ENCODE measurements at places on chromosomes 4 and X.

- DNase-seq = no peak
These were observed 64.9 kb downstream of the KLHL4 start for GRCh38 chrX:87582453-87582852.

DNA sequence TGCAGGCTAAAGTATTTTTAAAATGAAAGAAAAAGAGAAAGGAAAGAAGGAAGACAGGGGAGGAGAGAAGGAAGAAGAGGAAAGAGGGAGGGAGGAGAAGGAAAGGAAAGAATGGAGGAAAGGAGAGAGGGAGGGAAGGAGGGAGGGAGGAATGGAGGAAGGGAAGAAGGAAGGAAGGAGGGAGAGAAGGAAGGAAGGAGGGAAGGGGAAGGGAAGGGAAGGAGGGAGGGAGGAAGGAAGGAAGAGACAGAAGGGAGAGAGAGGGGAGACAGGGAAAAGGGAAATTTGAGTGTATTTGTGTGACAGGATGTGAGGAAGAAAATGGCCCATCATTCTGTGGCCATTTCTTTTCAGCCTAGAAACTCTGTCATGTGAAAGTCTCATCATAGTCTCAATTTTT lies 14.9 kb upstream of the PLAC1 start:
- DNase-seq = no peak

DNA sequence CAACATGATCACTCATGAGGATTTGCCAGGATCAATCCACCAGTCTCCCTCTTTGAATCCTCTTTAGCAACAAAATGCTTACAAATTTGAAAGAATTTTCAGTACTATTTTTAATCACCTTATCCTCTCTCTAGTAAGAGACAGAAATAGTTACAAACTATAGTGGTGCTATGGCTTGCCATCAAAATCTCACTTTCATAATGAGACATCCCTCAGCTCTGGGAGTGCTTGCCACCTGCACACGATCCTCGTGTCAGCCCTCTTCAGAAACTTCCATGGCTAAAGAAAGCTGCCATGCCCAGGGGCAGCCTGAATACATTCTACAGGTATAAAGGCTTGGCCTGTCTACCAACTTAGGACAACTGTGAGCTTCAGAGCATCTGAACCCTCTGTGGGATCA lies 5.1 kb upstream of the DHX15 start:
- DNase-seq = no peak

- peak; percentile 61 for DNase-seq
These were observed 50.5 kb downstream of the IL15 start for GRCh38 chr4:141686879-141687278.

GRCh38 chr4:76997077-76997476 lies 47.5 kb downstream of the SEPTIN11 start:
- DNase-seq = no peak

- DNase-seq = no peak
These were observed 186.5 kb upstream of the FSTL5 start for GRCh38 chr4:162350331-162350730.

- DNase-seq = no peak
These were observed 208.4 kb upstream of the HDX start for GRCh38 chrX:84710611-84711010.

- no peak for DNase-seq
These were observed 551 bp downstream of the NPNT start for GRCh38 chr4:105895583-105896460.

- DNase-seq = no peak
These were observed 37.7 kb upstream of the SLC16A2 start for GRCh38 chrX:74383611-74384010.

DNA sequence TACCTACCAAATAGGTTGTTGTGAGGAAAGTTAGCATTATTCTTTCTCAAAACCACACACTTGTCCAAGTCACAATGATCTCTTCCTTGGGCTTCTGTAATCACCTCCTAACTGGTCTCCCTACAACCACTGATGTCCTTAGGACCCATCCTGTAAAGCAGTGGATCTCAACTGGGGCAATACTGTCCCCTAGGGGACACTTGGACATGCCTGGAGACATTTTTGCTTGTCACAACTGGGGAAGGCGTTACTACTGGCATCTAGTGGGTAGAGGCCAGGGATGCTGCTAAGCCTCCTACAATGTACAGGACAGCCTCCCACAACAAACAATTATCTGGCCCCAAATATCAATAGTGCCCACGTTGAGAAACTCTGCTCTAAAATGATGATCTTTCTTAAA lies 118.7 kb upstream of the AP1S2 start:
- no peak for DNase-seq

DNA sequence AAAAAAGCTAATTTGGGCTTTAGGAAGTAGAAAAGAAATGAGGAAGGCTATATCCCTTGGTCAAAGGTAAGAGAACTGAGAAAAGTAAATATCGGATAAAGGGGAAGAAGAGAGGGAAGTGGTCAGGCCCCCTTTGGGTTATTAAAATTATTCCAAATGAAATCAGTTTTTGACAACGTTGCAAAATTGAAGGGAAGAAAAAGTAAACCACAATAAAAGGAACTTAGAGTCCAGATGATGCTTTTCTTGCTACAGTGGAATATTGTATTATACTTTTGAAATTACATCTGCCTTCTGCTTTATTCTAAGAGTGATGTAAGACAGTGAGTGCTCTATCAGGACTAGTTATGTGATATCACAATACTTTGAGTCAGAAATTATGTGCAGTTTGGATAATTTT lies 59.4 kb upstream of the RBPJ start:
- no peak for DNase-seq

GRCh38 chrX:133921764-133922389 lies 63.5 kb downstream of the GPC3 start:
- DNase-seq = no peak

GRCh38 chr4:129342819-129343408 lies 247.0 kb downstream of the C4orf33 start:
- no peak for DNase-seq

DNA sequence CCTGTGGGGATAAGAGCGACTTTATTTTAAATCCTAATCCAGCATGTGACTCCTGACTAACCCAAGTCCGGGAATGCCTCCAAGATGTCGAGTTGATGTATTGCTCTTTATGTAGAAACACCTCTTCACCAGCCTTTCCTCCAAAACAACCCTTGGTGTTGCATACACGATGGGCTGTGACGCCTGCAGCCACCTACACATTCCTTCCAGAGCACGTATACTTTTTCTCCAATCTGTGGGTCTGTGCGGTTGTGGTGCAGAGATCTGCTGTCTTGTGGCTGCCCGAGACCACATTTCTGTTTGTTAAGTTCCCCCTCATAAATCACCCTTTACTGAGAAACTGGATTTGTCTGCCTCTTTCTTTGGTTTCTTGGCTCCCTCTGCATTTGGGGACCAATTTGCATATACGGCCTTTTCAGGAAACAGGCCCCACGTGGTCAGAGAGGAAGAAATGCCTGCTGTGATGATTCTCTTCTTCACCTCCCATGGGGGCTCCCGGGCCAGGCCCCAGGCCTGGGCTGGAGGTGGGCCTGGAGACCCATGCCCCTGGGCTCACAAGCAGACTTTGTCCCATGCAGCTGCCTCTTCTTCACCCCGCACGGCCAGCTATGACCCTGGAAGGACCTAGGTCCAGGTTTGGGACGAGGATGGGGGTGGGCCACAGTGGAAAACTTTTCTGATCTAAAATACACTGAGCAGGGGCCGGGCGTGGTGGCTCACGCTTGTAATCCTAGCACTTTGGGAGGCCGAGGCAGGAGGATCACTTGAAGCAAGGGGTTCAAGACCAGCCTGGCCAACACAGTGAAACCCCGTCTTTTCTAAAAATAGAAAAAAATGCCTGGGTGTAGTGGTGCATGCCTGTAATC lies 21.4 kb upstream of the AFAP1 start:
- DNase-seq = peak; percentile 71

DNA sequence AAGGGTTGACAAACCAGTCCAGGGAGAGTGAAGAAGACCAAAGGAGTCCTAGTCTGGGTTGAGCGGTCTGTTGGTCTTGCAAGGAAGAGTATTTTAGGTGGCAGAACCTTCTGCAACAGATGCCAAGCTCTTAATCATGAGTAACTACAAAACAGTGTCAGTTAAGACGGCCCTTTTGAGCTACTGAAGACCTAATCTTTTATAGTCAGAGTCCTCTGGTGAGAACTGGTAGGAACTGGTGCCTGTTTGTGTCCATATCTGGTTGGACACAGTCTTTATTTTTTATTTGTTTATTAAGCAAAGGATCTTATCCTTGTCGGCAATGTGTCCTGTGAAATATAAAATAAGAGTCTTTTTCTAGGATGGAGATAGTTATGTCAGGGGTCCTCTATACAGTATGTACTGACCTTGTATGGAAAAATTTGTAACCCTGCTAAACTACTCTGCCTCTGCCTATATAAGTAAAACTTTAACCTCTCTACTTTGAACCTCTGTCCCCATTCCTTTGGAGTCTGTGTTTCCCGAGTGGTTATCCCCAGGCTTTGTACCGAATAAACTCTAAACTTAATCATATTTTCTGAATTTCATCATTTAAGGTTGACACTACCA lies 47.1 kb downstream of the FAM13A start:
- no peak for DNase-seq

DNA sequence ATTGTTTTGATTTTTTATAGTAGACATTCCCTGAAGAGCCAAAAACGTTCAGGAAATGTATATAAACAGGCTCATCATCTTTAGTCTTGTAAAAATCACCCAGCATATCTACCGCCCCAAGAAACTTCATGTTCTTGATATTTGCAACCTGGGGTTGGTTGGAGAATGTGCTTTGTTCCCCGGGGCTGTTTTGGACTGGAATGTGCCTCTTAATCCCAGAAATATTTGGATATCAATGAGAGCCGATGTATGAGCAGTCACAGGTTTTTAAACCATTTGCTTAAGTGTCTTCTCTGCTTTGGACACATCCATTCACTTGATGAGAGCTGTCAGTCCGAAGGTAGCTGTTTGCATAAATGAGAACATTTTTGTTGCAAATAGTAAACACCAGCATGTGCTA lies 449.7 kb downstream of the PCDH7 start:
- no peak for DNase-seq

- no peak for DNase-seq
These were observed 48.0 kb downstream of the CXXC4 start for GRCh38 chr4:104446431-104447278.

GRCh38 chr4:146916479-146917076 lies 29.1 kb downstream of the TTC29 start:
- no peak for DNase-seq

DNA sequence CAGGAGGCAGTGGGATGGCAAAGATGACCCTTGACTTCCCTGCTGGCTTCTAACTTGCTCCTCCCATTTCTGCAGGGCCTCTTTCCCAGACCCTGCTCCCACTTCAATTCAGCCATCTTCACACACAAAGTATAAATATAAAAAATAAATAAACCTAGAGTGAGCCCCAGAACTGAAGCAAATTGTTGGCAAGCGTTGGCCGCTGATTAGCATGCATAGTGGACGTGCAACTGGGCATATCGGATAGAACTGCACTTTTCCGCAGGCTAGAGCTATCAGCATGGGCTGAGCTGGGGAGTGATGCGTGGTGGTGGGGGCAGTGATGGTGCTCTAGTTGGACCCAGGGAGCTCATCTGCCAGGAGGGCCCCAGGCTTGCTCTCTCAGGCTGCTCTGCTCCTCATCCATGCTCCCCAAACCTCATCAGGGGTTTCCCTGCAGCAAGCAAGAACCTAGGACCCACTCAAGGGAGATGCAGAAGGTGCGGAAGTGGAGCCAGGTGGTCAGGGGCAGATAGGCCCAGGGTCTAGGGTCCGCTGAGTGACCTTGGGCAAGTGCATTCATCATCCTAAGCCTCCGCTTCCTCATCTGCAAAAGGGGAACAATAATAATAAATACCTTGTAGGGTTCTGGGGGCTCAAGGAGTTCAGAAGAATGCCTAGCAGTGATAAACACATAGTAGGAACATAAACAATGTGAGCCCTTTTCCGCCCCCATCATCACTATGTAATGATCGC lies 146.8 kb upstream of the PJA1 start:
- DNase-seq = peak; percentile 22

- no peak for DNase-seq
These were observed 11.8 kb downstream of the TMEM31 start for GRCh38 chrX:103722505-103722904.

GRCh38 chrX:154329294-154329693 lies 33.7 kb downstream of the TKTL1 start:
- no peak for DNase-seq

- DNase-seq = no peak
These were observed 64.0 kb downstream of the ADRA2C start for GRCh38 chr4:3829956-3830773.

GRCh38 chrX:123590842-123591486 lies 141.9 kb downstream of the THOC2 start:
- DNase-seq = no peak

DNA sequence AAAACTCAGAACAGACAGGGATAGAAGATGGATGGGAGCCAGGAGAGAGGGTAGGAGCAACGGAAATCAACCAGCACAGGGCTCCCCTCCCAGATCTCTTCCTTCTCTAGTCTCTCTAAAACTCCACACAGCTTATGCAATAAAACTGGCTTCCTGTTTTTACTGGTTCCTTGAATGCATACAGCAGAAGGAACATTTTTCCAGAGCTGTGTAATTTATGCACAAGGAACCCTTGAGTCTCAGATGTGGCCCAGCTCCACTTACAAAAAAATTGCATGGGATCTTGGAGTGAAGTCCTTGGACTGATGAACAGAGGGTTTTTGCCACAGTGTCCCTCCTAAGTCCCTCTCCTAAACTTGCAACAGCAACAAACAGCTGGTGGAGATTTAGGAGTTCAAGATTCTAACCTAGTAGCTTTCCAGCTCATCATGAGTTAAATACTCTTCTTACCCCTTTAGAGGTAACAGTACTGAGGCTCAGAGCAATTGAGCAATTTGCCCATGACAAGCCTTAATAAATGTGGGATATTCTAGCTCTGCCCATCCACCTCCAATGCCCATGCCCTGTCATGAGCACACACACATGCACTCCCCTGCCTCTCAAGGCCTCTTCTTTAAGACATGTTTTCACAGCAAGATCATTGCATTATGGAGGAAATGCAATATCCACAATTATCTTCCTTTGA lies 18.4 kb upstream of the CC2D2A start:
- DNase-seq = no peak

DNA sequence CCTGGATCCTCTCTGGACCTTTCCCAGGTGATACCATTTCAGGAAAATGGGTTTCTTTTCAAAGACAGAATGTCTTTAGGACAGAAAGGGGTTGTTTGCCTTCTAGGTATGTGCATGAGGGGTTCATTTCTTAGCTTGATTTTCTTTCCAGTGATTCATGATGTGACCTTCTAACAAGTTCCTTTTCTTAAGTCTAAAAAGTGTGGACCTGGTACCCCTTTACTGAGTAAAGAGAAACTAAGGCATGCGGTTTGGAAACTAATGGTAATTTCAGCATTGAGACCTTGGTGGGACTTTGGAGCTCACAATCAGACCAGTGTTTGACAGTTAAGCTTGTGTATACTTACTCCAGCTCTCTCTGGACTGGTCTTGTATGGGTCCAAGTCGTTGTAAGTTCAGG lies 8.7 kb downstream of the ENOPH1 start:
- DNase-seq = no peak

Measured in ureter (tissue), 1 donor.